Naive thymus-derived CD8-positive, alpha-beta T cell (primary cell): ENCODE measurements at places on chromosomes 7 and 10. TPM values are rescaled to one million over a fixed set of nuclear protein-coding genes. Genes with fewer than 3 reads are reported as not detected.

SLC16A9 gene
- not detected for polyA plus RNA-seq

PLAC9 gene
- polyA plus RNA-seq: not detected

MSANTD7 gene
- 9.9 TPM for polyA plus RNA-seq

HTRA1 gene
- not detected for polyA plus RNA-seq

INMT gene
- polyA plus RNA-seq: not detected

DDIT4 gene
- polyA plus RNA-seq: 190 TPM

FAM25C gene
- not detected for polyA plus RNA-seq

AKR1C2 gene
- not detected for polyA plus RNA-seq

CPA5 gene
- 159 TPM for polyA plus RNA-seq

ASZ1 gene
- polyA plus RNA-seq: not detected

- peaks cover 31% of the 10 kb centered on the region for H3K4me1 ChIP-seq
- H3K4me3 ChIP-seq: no peak overlapping the region
- no peak for DNase-seq
- H3K36me3 ChIP-seq: no peaks in the 10 kb centered on the region
These were observed 9.9 kb upstream of the GSAP start for GRCh38 chr7:77426052-77426404.

- peaks cover 12% of the 10 kb centered on the region for H3K27me3 ChIP-seq
- H3K4me1 ChIP-seq: peaks cover 9% of the 10 kb centered on the region
- no peak overlapping the region for H3K4me3 ChIP-seq
- no peak for DNase-seq
- H3K27ac ChIP-seq: no peak overlapping the region
These were observed 37.2 kb downstream of the NKX2-3 start for GRCh38 chr10:99569961-99570360.

- H3K27me3 ChIP-seq: no peaks in the 10 kb centered on the region
- DNase-seq: no peak
- no peak overlapping the region for H3K27ac ChIP-seq
- no peak overlapping the region for H3K4me3 ChIP-seq
- H3K36me3 ChIP-seq: no peaks in the 10 kb centered on the region
These were observed 111.6 kb downstream of the RBM20 start for GRCh38 chr10:110755781-110756180.

GRCh38 chr10:58556516-58557165 lies 44.0 kb downstream of the BICC1 start:
- no peaks in the 10 kb centered on the region for H3K4me1 ChIP-seq
- no peak for DNase-seq
- no peak overlapping the region for H3K27ac ChIP-seq
- H3K36me3 ChIP-seq: peaks cover 19% of the 10 kb centered on the region

DNA sequence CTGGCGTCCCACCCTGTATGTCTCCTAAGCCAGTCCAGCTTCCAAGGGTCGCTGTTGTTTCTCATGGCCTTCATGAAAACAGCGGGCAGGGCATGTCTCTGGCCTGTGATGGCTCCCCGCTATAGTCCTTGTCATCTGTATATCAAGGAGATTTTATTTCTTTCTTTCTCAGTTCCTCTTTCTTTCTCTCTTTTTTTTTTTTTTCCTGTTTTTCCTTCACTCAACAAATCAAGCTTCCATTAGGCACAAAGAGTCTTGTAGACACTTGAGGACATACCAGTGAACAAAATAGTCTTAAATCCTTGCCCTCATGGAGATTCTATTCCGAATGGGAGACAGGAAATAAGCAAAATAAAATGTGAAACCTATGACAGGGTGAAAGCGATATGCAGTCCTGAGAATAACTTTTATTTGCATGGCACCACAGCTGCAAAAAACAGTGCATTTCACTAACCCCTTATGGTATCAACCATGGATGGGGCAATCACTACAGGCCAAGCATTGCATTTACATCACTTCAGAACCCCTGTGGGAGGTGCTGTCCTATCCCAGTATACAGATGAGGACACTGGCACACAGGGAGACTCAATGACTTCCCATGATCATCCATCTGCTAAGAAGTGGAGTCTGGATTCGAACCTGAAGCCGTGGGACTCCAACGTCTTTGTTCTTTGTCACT lies 50.7 kb downstream of the SYPL1 start:
- no peak overlapping the region for H3K27ac ChIP-seq
- no peaks in the 10 kb centered on the region for H3K27me3 ChIP-seq
- no peaks in the 10 kb centered on the region for H3K36me3 ChIP-seq
- DNase-seq: no peak
- peaks cover 13% of the 10 kb centered on the region for H3K4me1 ChIP-seq

- no peak overlapping the region for H3K27ac ChIP-seq
- no peaks in the 10 kb centered on the region for H3K36me3 ChIP-seq
- H3K27me3 ChIP-seq: peaks cover 5% of the 10 kb centered on the region
- no peak for DNase-seq
- H3K4me1 ChIP-seq: no peaks in the 10 kb centered on the region
- H3K4me3 ChIP-seq: no peak overlapping the region
These were observed 139.2 kb upstream of the PTER start for GRCh38 chr10:16297642-16298041.

- no peak overlapping the region for H3K27ac ChIP-seq
These were observed 37.2 kb downstream of the CHN2 start for GRCh38 chr7:29231671-29232232.

- no peaks in the 10 kb centered on the region for H3K27me3 ChIP-seq
- DNase-seq: no peak
- peaks cover 3% of the 10 kb centered on the region for H3K36me3 ChIP-seq
- H3K4me3 ChIP-seq: peak overlapping the region; percentile 14
- peak overlapping the region; percentile 95 for H3K27ac ChIP-seq
These were observed 63.5 kb upstream of the LRRN3 start for GRCh38 chr7:111027396-111027795.
